ENCODE measurements at places on chromosomes 1 and 21. TPM values are rescaled to one million over a fixed set of nuclear protein-coding genes. Genes with fewer than 3 reads are reported as not detected.

Gene NBPF4
- 0.27 TPM for total RNA-seq

Gene ANKRD65
- total RNA-seq = 0.54 TPM

Gene KRTAP13-2
- not detected for total RNA-seq

Gene NKAIN1
- total RNA-seq = under 0.01 TPM

Gene ATP6V1G3
- total RNA-seq = not detected

Gene SHISA4
- total RNA-seq = 0.81 TPM

Gene AGMAT
- total RNA-seq = 1.1 TPM

Gene CENPF
- total RNA-seq = 2.4 TPM

Gene SLC30A2
- total RNA-seq = under 0.01 TPM

Gene SPRR2D
- not detected for total RNA-seq

Gene NECTIN4
- under 0.01 TPM for total RNA-seq

Gene LRRC38
- 0.27 TPM for total RNA-seq

Gene TMEM200B
- total RNA-seq = not detected

Gene PTGS2
- total RNA-seq = 32.3 TPM

Gene DYNLT5
- 15.1 TPM for total RNA-seq

Gene TMIGD3
- 0.27 TPM for total RNA-seq

Gene OLIG1
- total RNA-seq = 0.27 TPM
